ENCODE measurements at places on chromosomes 5 and 9.
A peak's percentile ranks its signal among the peaks of the same experiment; 100 is the strongest.

GRCh38 chr9:111484572-111484894, 350 bp upstream of the ECPAS start:
- DNase-seq: no peak

DNA sequence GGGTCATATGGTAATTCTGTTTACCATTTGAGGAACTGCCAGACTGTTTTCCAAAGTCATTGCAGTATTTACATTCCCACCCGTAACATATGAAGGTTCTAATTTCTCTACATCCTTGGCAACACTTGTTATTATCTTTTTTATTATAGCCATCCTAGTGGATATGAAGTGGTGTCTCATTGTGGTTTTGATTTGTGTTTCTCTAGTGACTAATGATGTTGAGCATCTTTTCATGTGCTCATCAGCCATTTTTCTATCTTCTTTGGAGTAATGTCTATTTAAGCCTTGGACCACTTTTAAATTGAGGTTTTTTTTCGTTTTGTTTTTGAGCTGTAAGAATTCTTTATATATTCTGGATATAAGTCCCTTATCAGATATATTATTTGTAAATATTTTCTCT, 132.8 kb upstream of the RUSC2 start:
- DNase-seq: no peak

- peak; percentile 46 for DNase-seq
Measured at GRCh38 chr5:141814064-141814964, 63.9 kb downstream of the PCDH1 start.

- DNase-seq: no peak
Measured at GRCh38 chr5:60248901-60249300, 355.4 kb upstream of the PDE4D start.

GRCh38 chr5:43839218-43839617, 236.2 kb downstream of the NNT start:
- no peak for DNase-seq

- DNase-seq: no peak
Measured at GRCh38 chr5:97043511-97043910, 98.9 kb downstream of the LIX1 start.

DNA sequence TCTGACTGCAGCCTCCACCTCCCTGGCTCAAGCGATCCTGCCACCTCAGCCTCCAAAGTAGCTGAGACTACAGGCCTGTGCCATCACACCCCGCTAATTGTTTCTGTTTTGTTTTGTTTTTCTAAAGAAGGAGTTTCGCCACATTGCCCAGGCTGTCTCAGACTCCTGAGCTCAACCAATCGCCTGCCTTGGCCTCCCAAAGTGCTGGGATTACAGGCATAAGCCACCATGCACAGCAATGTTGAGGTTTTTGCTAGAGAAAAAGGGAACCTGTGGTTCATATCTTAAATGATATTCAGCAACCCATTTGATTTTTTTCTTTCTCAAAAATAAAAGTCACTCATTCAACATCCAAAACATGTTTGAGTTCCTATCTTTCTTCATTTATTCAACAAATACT, 20.4 kb upstream of the DELE1 start:
- DNase-seq: no peak

DNA sequence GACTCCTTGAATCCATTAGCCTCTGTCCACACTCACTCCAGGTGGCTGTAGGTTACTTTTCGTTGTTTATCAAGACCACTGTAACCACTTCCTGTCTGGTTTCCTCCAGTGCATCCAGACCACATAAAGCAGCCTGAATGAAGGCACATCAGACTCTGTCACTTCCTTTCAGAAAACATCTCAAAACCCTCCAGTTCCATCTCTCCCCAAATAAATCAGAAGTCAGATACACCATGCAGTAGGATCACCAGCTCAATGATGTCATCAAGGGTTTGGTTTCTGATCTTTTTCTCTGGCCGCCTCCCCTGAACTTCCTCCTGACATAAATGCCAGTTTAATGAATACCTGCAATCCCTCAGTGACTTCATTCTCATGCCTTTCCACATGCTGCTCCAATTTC, 161.2 kb downstream of the ZNF462 start:
- DNase-seq: no peak

- DNase-seq: no peak
Measured at GRCh38 chr5:141879941-141880738, 1.9 kb upstream of the PCDH1 start.

GRCh38 chr9:87464992-87465378, 32.7 kb upstream of the DAPK1 start:
- DNase-seq: no peak

DNA sequence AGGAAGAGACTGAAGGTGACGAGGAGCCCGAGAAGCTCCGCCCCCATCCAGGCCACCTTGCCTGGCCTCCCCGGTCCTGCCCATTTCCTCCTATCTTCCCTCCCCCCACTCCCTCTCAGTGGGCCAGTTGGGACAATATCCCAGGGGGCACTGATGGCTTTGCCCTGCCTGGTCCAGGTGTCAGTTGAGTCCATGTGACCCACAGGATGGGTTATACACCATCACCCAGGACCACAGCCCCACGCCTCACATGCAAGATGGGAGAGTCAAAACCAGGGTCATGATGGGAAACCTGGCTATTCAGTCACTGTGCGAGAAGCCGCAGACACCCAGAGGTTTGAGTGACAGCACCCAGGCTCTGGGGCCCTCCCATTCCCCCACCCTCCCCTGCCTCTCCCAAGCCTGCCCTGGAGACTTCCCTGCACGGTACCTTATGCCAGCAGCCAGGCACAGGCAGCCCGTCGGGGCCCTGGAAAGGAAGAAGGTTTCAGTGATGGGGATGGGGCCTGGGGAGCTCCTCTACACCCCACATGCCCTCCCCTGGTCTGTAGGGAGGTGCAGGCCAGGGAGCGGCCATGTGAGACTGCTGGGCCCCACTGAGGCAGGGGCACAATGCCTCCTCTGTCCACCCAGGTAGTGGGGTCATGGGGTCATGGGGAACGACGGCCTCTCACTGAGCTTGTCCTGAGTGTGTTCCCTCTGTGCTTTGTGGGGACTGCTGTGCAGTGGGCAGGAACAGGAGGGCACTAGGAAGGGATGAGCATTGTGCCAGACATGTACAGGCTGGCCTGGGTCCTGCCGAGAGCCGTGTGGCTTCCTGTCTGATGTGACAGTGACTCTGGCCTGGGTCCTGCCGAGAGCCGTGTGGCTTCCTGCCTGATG, 6.3 kb upstream of the PHYKPL start:
- no peak for DNase-seq

- no peak for DNase-seq
Measured at GRCh38 chr5:68369023-68369359, 153.4 kb downstream of the PIK3R1 start.

DNA sequence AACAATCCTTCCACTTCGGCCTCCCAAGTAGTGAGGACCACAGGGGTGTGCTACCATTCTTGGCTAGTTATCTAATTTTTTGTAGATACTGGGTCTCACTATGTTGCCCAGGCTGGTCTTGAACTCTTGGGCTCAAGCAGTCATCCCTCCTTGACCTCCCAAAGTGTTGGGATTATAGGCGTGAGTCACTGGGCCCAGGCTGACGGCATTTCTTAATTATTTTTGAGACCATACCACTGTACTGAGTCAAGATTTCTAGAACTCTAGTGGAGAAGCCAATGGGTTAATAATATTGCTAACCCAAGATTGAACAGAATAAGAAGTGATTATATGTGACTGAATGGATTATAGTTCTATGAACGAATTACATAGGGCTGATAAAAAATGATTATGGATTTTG, 66.7 kb downstream of the TARS1 start:
- DNase-seq: no peak

DNA sequence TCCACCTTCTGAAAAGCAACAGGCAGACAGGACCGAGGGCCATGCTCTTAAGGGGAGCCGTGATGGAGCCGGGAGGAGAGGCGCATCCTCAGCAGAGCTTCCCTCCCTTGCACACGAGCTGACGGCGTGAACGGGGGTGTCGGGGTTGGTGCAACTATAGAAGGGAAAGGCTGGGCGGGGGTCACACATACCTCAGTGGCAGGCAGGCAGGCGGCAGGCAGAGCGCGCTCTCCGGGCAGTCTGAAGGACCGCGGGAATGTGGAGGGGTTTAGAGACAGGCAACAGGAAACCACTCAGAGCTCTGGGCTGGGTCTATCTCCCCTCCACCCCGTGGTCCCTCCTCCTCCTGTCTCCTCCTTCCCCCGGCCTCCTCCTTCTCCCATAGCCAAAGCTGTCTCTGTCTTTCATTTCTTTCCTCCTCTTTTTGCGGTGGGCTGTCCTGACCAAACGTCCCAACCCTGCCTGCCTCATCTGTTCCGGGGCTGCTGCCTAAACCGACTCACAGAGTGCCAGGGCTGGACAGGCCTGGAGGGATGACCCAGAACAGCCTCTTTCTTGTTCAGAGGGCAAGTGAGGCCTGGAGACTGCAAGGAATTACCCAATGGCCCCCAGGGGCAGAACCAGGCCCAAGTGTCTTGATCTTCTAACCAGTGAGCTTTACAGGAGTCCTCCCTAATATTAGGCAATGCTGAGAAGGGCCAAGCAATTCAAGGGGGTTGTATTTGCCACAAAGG, at the start of gene SPARC:
SPARC (minus strand) TSS at position 242 of the 734 bp plus-strand sequence. CDS start 10,727 bp downstream, outside the sequence.
- no peak for DNase-seq

GRCh38 chr5:143554187-143554717, 150.8 kb upstream of the NR3C1 start:
- no peak for DNase-seq

DNA sequence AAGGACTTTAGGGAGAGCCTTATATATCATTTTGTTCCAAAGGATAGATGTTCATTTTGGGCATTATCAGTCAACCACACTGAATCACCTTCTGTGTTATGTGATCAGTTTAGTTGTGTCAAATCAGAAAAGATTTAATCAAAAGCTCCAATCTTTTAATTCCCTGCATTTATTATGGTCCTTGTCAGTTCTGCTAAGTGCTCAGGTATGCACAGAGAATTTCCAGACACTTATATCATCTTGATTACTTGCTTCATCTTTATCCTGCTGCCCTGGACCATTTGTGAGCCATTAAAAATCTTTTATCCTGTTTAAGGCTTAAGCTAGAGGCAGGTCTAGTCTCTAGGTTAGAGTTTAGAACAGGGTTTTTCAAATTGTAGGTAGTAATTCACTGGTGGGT, 179.1 kb downstream of the CWC27 start:
- DNase-seq: no peak

DNA sequence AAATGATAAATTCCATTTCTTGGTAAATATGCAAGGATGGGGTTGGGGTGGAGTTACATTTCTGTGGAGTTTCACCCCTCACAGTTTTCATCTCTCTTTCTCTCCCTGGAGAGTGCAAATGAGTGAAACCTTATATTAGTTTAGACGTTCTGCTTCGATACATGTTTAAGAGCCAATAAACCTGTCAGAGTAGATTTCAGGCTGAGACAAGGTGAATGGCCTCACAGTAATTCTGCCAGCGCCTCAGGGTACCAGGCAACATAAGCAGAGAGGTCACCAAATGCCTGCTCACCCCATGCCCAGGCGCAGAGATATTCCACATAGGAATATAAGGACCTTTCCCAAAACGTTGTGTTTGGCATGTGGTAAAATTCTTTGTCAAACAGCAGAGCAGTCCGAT, 154.9 kb upstream of the VLDLR start:
- no peak for DNase-seq
